Pons (tissue), 1 donor: ENCODE measurements at places on chromosomes 7 and 10.

DNA sequence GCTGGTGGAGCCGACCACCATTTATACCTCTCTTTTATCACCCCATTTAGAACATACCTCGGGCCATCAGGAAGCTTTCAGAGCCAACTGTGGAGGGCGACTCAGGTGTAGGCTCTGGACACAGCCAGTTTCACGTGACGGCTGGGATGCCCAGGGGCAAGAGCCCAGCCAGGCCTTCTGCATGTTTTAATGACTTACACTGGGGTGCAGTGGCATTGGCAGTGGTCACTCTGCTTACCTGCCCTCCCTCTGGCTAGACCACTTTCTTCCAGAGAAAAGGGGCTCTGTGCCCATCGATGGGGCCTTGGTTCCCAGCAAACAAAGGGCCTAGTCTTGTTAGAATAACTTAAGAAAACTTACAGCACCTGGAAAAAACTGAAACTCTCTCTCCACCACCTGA, 50.0 kb downstream of the PNLIPRP2 start:
- no peak for DNase-seq

DNA sequence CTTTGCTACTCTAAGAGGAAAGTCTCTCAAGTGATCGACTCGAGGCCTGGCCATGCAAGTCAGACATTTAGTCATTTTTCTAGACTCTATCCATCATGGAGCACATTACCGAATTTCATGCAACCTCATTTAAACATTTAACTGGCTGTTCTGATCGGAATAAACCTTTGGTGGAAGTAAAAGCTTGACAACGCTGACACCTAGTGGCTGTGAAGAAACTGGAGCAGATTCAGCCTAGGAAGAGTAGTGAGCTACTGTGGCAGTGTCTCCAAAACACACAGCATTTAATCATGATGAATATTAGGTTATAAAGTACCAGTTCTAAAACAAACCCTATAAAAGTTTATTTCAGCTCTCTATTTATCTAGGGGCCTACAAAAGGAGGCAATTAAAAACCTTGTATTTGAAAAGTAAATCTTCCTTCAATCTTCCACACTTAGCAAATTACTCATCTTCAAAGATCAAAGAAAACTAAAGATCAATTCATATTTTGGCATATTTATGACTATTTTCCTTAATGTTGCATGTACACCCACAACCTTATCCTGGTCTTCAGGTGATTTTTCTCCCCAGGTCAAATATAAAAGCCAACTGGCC, 175.0 kb downstream of the CTNNA3 start:
- DNase-seq: peak; percentile 87

DNA sequence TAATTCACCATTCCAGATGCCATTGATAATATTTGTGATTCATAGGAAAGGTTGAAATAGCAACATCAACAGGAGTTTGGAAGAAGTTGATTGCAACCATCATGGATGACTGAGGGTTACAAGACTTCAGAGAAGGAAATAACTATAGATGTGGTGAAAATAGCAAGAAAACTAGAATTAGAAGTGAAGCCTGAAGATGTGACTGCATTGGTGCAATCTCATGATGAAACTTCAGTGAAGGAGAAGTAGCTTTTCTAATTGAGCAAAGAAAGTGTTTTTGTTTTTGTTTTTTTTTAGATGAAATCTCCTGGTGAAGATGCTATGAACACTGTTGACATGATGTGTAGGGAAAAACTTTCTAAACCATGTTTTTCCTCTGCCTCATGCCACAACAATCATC, 18.7 kb upstream of the CD36 start:
- no peak for DNase-seq

- DNase-seq: peak; percentile 24
Measured at GRCh38 chr7:128235471-128235870, 5.6 kb upstream of the LEP start.

GRCh38 chr10:12484002-12484918, 134.9 kb downstream of the CAMK1D start:
- DNase-seq: no peak

DNA sequence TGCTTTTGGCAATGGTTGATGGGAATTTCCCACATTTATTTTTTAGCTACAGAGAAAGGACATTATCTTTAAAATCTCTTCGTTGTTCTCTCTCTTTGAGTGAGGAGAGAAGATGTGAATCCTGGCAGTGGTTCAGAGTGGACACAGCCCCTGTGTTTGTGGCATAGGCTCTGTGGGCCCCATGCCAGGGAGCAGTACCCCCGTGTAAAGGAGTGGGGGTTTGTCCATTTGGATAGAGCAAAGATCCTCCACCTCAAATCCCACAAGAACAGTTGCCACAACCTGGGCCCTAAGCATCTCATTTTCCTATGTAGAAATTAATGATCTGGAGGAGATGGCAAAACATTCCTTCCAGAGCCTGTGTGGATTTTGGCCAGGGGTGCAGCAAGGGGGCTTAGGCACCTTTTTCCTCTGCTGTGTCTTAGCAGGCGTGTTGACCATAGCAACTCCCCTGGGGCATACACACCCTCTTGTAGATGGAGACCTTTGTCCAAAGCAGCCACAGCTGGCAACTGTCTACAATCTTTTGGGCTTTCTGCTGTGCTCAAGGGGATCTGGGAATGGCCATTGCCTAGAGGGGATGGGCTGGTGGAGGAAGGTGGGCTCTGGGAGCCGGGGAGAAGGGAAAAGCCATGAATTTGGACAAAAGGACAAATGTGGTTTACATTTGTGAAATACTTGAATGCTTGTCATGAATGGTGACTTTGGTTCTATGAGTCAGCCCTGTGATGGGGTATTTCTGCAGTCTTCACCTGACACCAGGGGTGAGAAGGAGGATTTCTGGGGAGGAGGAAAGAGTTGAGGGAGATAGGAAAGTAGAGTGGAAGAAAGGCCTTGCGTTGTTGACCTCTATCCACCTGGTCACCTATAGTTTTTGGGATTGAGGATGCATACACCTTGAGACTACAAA, 92.0 kb downstream of the TCF7L2 start:
- no peak for DNase-seq

- no peak for DNase-seq
Measured at GRCh38 chr7:51263631-51264484, 52.8 kb downstream of the COBL start.

DNA sequence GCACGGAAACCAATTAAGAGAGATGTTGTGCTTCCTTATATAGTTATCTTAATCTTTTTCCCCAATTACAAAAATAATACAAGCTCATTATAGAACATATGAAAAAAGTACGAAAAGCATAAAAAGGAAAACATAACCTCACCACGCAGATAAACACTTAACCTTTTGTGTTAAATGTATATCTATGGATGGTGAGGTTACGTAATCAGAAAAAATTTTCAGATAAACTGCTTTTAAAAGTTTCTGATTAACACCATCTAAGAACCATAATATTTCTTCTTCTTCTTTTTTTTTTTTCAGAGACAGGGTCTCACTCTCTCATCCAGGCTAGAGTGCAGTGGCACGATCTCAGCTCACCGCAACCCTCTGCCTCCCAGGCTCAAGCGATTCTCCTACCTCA, 49.2 kb upstream of the SPOCK2 start:
- no peak for DNase-seq

DNA sequence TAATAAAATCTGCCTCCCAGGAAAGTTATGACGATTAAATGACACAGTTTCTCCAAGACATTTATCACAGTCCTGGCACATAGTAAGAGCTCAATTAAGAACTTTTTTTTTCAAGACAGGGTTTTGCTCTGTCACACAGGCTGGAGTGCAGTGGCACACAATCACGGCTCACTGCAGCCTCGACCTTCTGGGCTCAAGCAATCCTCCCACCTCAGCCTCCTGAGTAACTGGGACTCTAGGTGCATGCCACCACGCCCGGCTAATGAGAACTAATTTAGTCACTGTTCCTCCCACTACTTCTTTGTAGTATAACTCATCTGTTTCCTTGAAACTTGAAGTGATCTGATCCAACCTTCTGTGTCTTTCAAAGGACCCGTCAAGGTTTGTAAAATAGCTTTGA, 42.2 kb upstream of the MXI1 start:
- DNase-seq: no peak

DNA sequence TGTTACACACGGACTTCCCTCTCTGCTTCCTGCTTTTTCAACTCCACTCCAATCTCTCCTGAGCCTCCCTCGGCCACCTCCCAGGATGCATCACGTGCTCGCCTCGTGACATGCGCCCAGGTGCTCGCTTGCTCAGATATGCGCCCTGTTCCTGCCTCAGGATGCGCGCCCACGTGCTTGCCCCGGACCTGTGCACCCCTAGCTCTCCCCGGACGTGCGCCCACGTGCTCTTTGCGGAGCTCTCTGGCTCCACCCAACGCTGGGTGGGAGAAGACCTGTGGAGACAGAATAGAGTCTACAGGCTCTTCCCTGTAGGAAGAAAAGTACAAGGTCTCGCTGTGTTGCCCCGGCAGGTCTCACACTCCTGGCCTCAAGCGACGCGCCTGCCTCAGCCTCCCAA, 23.1 kb downstream of the PARD3 start:
- no peak for DNase-seq

- DNase-seq: no peak
Measured at GRCh38 chr10:103232131-103232673, 13.5 kb upstream of the RPEL1 start.

GRCh38 chr10:110860576-110861241, 11.0 kb upstream of the PDCD4 start:
- peak; percentile 23 for DNase-seq

DNA sequence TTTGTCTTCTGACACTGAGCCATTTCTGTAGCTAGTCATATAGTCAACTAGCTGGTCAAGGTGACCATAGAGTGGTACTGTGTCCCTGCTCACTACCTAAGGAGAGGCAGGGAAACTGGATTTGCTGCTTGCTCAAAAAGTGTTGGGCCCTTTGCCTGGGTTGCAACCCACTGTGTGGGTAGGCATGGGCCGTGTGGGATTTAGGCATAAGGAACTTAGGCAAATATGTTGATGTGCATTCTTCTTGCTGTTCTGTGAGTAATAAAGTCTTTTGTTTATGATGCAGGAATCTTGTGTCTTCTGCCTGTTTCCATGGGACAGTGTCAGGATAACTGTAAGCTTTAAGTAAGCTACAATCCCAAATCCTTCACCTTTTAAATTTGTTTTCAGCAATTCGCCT, 23.1 kb upstream of the TCTN3 start:
- DNase-seq: no peak

DNA sequence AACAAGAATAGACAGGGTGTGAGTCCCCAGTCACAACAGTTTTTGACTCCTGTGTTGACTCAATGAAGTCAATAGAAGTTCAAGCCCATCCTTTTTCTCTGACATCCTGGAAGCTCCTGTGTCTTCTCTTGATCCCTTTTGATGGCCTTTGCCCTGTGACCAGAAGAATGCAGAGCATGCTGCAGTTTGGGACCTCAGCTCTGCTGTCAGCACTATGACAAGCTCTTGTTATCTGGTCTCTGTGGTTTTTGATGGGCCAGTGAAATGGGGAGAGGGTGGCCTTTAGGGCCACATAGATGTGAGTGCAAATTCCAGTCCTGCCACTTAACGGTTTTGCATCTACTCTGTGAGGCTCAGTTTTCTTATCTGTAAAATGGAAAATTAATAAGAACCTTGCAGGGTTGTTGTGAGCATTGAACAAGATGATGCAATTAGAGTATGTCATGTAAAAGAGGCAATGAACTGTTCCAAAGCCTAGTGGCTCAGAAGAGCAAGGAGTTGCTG, 102.4 kb upstream of the IKZF1 start:
- no peak for DNase-seq

DNA sequence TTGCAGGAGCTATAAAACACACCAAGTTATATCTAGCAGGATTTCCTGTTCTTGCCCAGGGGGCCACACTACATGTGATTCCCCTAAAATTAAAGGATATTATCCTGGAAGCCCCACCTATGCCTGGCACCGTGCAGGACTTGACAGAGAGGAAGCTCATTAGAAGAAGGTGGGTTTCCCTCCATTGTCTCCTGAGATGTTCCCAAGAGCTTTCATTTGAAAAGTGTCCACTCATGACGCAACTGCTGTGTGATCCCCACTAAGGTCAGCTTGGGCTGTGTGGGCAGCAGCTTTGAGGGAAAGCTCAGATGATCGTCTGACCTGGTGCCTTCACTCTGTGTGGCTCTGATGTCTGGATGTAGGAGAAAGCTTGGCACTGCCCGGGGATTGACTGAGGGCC, 53.5 kb downstream of the RAMP3 start:
- no peak for DNase-seq

GRCh38 chr7:27119412-27119911, 11.1 kb downstream of the HOXA4 start:
- no peak for DNase-seq

DNA sequence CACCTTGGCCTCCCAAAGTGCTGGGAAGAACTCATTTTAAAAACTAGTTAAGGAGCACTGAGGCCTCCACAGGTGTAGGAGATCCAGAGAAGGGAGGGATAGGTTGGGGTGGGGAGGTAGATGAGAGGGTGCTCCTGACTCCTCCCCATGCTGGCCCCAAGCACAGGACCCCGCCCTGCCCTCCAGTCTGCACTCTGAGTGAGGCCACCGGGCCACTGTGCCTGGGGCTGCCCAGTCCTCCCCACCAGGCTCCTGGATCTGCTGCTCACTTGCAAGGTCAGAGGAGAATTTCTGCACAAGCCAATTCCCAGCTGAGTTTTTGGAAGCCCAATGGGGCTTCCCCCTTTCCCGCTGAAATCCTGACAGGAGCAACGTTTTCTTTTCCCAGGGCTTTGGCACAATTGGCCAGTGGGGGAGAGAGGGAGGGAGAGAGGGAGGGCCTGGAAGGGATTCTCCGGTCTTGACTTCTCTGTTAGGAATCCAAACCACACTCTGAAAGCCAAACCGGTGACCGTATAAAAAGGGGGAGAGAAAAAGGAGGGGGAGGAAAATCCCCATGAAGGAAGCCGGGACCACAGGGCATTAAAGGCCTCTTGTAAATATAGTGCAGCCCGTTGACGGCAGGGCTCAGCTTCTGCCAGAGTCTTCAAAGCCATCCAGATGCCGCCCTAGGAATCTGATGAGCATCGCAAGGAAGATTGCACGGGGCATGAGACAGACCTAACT, 116.2 kb downstream of the SH3PXD2A start:
- DNase-seq: no peak

GRCh38 chr10:113441686-113442270, 111.1 kb upstream of the HABP2 start:
- no peak for DNase-seq

GRCh38 chr7:87202208-87202607, 17.3 kb downstream of the TMEM243 start:
- peak; percentile 58 for DNase-seq

DNA sequence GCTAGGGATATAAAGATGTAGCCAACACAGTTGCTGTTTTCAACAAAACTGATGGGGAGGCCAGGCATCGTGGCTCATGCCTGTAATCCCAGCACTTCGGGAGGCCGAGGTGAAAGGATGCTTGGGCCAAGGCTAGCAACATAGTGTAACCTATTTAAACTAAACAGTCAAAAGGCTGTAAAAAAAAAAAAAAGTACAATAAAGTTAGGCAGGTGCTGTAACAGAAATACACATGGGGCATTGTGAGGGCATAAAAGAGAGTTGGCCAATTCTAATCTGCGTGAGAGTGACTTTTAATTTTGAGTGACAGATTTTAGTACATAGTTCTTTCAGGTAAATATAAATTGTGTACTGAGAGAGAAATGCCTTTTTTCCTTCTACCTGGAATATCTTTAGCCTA, 6.2 kb downstream of the XRCC2 start:
- DNase-seq: no peak
